Activated B cell treated with CpG ODN at 0.5 μM for 24 hours (primary cell): ENCODE measurements at places on chromosomes 6 and 20. TPM values are rescaled to one million over a fixed set of nuclear protein-coding genes. Genes with fewer than 3 reads are reported as not detected.

DNA sequence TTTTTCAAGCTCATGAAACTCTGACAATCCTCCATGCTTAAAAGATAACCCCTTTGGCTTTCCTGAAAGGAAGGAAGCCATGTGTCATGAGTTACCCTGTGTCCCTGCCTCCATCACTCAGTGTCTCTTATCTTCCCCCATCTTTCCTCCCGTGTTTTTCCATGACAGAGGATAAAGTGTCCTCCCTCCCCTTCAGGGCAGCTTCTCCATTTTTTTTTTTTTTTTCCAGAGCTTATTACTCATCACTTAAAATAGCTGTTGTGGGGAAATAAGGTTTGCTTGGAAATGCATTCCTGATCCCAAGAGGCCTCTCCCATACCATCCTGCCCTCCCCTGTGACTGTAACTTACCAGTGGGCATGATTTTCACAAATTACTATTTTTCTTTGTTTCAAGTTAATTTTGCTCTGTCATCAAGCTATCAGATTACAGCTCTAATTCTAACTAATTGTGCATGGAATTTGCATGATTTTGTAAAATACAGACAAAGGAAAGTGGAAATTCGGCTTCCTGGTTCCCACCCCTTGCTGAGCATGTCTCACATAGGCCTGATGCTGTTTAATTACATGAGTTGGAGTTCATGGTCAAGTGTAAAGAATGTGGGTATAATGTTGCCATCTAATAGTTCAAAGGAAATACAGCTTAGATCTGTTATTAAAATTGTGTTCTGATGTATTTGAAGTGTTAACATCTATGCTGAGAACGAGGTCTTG lies 614.5 kb upstream of the FLRT3 start:
- no peaks in the 10 kb centered on the region for H3K27me3 ChIP-seq
- DNase-seq = no peak
- H3K4me1 ChIP-seq = no peaks in the 10 kb centered on the region
- H3K27ac ChIP-seq = no peak overlapping the region
- no peaks in the 10 kb centered on the region for H3K36me3 ChIP-seq

The FOXC1 gene
- 1.00 and 1.1 TPM in 2 replicates for total RNA-seq

- H3K4me3 ChIP-seq = no peak overlapping the region
- H3K27ac ChIP-seq = no peak overlapping the region
- no peaks in the 10 kb centered on the region for H3K4me1 ChIP-seq
- no peaks in the 10 kb centered on the region for H3K36me3 ChIP-seq
- no peak for DNase-seq
- H3K27me3 ChIP-seq = no peaks in the 10 kb centered on the region
Measured at GRCh38 chr20:22180244-22180643, 404.1 kb downstream of the FOXA2 start.

GRCh38 chr6:1325461-1326309 lies 13.8 kb downstream of the FOXQ1 start:
- H3K36me3 ChIP-seq = no peaks in the 10 kb centered on the region
- H3K27ac ChIP-seq = no peak overlapping the region
- DNase-seq = no peak
- H3K4me1 ChIP-seq = no peaks in the 10 kb centered on the region

The UNC5CL gene
- total RNA-seq = 1.7 and 2.2 TPM in 2 replicates

The BPIFB2 gene
- total RNA-seq = not detected in 2 replicates

GRCh38 chr20:25032478-25033264 lies 25.3 kb downstream of the ACSS1 start:
- peaks cover 47% of the 10 kb centered on the region for H3K4me1 ChIP-seq
- no peak overlapping the region for H3K27ac ChIP-seq
- peaks cover 46% of the 10 kb centered on the region for H3K36me3 ChIP-seq
- no peak for DNase-seq

- DNase-seq = no peak
- no peak overlapping the region for H3K4me3 ChIP-seq
- no peaks in the 10 kb centered on the region for H3K36me3 ChIP-seq
- no peak overlapping the region for H3K27ac ChIP-seq
- peaks cover 9% of the 10 kb centered on the region for H3K27me3 ChIP-seq
Measured at GRCh38 chr6:168950858-168951214, 302.8 kb downstream of the THBS2 start.

The TMEM151B gene
- total RNA-seq = 0.10 TPM in 1 of 2 replicates, not detected in the other

GRCh38 chr6:15504581-15505350 lies 158.1 kb downstream of the DTNBP1 start:
- H3K36me3 ChIP-seq = peaks cover 96% of the 10 kb centered on the region
- no peaks in the 10 kb centered on the region for H3K4me1 ChIP-seq
- H3K4me3 ChIP-seq = no peak overlapping the region
- DNase-seq = no peak
- H3K27ac ChIP-seq = no peak overlapping the region
- H3K27me3 ChIP-seq = no peaks in the 10 kb centered on the region

GRCh38 chr20:9918348-9918747 lies 79.5 kb upstream of the PAK5 start:
- H3K4me1 ChIP-seq = peaks cover 16% of the 10 kb centered on the region
- H3K4me3 ChIP-seq = no peak overlapping the region
- H3K27me3 ChIP-seq = peaks cover 6% of the 10 kb centered on the region
- no peak overlapping the region for H3K27ac ChIP-seq
- H3K36me3 ChIP-seq = no peaks in the 10 kb centered on the region

The CDSN gene
- total RNA-seq = not detected in 2 replicates

GRCh38 chr20:23289249-23289648 lies 61.3 kb upstream of the NXT1 start:
- H3K27me3 ChIP-seq = peaks cover 2% of the 10 kb centered on the region
- H3K4me1 ChIP-seq = no peaks in the 10 kb centered on the region
- no peak overlapping the region for H3K4me3 ChIP-seq
- no peak overlapping the region for H3K27ac ChIP-seq
- H3K36me3 ChIP-seq = no peaks in the 10 kb centered on the region
- DNase-seq = no peak

DNA sequence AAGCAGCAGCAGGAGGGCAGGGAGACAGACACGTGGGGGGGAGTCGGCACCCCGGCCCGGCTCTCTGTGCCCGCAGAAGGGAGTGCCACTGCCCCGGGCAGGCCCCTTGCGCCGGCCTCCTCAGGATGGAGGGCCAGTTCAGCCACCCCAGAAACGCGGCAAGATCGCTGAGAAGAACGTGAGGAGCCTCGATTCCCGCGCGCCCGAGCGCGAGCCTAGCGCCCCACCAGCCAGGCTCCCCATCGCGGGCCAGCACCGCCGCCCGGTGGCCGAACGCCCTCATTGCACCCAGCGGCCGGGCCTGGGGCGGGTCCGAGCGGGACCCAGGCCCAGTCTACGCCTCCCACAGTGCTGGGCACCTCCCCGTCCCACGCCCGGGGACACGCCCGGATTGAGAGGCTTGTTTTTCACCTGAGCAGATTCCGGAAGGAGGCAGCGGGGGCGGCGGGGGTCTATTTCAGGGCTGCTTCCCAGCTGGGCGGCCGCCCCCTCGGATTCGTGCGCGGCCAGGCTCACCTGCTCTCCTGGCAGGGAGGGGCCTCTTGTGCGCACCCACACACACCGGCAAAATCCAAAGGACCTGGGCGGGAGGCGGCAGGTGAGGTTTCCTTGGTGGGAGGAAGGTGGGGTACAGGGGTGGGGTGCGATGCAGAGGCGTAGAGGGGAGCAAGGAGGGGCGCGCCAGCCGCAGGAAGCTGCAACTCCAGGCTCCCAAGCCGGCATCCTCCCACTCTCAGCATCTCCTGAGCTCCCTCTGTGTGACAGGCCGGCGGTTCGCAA lies 9.0 kb upstream of the GRM4 start:
- H3K4me3 ChIP-seq = peak overlapping the region; percentile 56
- peak; percentile 74 for DNase-seq
- peaks cover 15% of the 10 kb centered on the region for H3K4me1 ChIP-seq
- H3K27me3 ChIP-seq = peaks cover 41% of the 10 kb centered on the region
- H3K27ac ChIP-seq = no peak overlapping the region

DNA sequence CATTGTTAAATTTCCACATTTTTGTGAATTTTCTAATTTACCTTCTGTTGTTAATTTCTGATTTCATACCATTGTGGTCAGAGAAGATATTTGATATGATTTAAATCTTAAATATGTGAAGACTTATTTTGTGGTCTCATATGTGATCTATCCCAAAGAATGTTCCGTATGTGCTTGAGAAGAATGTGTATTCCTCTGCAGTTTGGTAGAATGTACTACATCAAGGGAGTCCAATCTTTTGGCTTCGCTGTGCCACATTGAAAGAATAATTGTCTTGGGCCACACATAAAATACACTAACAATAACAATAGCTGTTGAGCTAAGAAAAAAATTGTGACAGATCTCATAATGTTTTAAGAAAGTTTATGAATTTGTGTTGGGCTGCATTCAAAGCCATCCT lies 176.2 kb upstream of the PRND start:
- no peak overlapping the region for H3K4me3 ChIP-seq
- H3K4me1 ChIP-seq = no peaks in the 10 kb centered on the region
- no peak overlapping the region for H3K27ac ChIP-seq

DNA sequence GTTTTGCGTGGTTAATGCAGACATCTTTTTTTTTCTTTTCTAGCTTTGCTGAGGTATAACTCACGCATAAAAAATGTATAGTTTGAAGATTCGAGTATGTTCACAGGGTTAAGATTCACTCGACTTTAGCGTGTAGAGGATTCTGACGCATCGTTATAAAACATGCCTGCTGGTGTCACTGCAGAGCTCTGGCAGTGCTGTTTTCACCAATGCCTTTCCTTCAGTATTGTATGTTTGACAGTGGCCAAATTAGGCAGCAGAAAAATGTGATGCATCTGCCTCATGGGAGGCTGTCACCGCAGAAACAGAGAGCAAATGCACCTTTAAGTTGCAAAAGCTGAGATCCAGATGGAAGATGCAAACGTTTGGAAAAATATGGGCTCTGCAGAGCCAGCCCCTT lies 18.0 kb upstream of the SIRPB2 start:
- H3K36me3 ChIP-seq = no peaks in the 10 kb centered on the region
- DNase-seq = no peak
- H3K4me3 ChIP-seq = no peak overlapping the region
- peaks cover 17% of the 10 kb centered on the region for H3K27me3 ChIP-seq

DNA sequence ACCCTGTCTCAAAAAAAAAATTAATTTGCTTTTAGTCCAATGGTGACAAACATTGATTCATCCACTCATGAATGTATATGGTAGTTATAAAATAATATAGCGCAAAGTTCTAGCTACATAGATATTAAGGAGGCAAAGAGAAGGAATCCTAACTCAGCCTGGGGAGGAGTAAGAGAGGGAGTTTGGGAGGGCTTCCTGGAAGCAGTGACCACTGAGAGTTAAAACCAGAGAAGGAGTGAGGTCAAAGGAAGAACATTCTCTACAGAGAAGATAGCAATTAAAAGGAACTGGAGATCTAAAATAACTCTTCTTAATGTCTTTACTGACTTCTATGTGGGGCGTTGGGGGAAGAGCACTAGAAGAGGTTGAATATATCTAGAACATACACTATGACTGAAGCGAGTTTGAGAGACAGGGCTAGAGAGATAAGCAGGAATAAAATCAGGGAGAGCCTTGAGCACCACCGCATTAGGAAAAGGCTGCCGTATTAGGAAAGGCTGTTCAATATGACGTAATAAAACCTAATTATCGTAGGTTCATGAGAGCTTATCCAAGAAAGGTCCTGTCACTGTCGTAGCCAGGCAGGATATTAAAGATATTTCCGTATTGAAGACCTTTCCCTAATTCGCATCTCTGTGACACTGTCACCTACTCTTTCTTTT lies 81.8 kb upstream of the CNKSR3 start:
- H3K27ac ChIP-seq = no peak overlapping the region
- no peak overlapping the region for H3K4me3 ChIP-seq
- H3K27me3 ChIP-seq = peaks cover 3% of the 10 kb centered on the region
- H3K4me1 ChIP-seq = no peaks in the 10 kb centered on the region

- DNase-seq = no peak
- no peak overlapping the region for H3K4me3 ChIP-seq
- H3K27ac ChIP-seq = no peak overlapping the region
- peaks cover 6% of the 10 kb centered on the region for H3K4me1 ChIP-seq
- H3K36me3 ChIP-seq = peaks cover 3% of the 10 kb centered on the region
- no peaks in the 10 kb centered on the region for H3K27me3 ChIP-seq
Measured at GRCh38 chr6:156260815-156261214, 516.4 kb upstream of the ARID1B start.

- DNase-seq = no peak
- H3K4me1 ChIP-seq = no peaks in the 10 kb centered on the region
Measured at GRCh38 chr20:40317156-40317790, 371.8 kb downstream of the MAFB start.

DNA sequence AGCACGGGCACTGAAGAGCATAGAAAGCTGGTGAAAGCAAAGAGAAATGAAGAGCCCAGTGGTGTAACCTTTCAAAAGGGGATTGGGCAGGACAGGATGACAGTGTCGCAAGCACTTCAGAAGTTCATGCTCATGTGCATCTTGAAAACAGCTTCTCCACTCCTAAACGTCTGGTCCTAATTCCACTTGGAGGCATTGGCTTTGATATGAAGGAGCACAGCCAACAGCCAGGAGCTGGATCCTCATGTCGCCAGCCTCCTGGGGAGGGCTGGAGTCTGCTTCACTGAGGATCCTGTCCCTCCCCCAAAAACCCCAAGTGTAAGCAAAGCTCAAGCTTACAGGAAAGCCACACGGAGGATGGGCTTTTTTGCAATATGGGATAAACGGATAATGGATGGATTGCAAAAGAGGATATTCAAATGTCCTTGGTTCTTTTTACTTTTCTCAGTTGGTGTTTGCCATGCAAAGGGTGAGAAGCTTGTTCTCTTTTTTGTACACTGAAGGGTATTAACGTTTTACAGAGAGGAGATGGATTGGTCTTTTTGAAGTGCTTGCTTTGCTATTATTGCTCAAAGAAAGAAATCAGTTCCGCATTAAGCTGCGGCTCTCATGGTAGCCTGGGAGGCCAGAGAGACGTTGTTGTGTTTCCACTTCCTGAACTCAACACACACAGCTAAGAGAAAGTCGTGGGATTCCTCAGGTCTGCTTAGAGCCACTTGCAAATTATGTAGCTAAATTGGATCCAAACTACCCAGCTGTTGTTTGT lies 92.2 kb downstream of the SIM1 start:
- no peaks in the 10 kb centered on the region for H3K4me1 ChIP-seq
- H3K27ac ChIP-seq = no peak overlapping the region
- H3K36me3 ChIP-seq = no peaks in the 10 kb centered on the region
- H3K4me3 ChIP-seq = no peak overlapping the region

- no peaks in the 10 kb centered on the region for H3K36me3 ChIP-seq
- no peaks in the 10 kb centered on the region for H3K27me3 ChIP-seq
- H3K4me1 ChIP-seq = peaks cover 8% of the 10 kb centered on the region
- DNase-seq = no peak
- H3K27ac ChIP-seq = no peak overlapping the region
Measured at GRCh38 chr20:8518878-8519277, 386.8 kb downstream of the PLCB1 start.

DNA sequence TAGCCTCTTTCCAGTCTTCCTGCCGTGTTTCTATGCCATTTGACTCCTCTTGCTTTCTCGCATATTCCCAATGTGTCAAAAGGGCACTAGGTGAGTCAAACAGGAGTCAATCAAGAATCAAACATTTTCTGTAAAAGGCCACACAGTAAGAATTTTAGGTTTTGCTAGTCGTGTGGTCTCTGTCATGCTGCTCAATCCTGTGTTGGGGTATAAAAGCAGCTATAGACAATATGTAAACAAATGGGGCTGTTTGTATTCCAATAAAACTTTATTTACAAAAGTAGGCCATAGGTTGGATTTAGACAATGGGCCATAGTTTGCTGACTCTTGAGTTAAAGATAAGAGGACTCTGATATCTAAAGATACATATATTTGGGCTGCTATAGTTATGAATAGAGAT lies 235.4 kb upstream of the BTBD3 start:
- no peak overlapping the region for H3K27ac ChIP-seq
- no peaks in the 10 kb centered on the region for H3K4me1 ChIP-seq
- no peaks in the 10 kb centered on the region for H3K36me3 ChIP-seq
- peaks cover 2% of the 10 kb centered on the region for H3K27me3 ChIP-seq
- H3K4me3 ChIP-seq = no peak overlapping the region
- DNase-seq = no peak

- peaks cover 21% of the 10 kb centered on the region for H3K4me1 ChIP-seq
- H3K27me3 ChIP-seq = no peaks in the 10 kb centered on the region
- no peak overlapping the region for H3K27ac ChIP-seq
Measured at GRCh38 chr6:106620931-106621672, 8.2 kb downstream of the RTN4IP1 start.
